ENCODE measurements at places on chromosomes 11 and 22.

GRCh38 chr11:68370211-68371111, 58.1 kb downstream of the LRP5 start:
- no peak for DNase-seq

GRCh38 chr11:59728154-59728553, 14.5 kb upstream of the OR10V1 start:
- no peak for DNase-seq

GRCh38 chr22:50000587-50001387, 11.8 kb downstream of the IL17REL start:
- DNase-seq = no peak

DNA sequence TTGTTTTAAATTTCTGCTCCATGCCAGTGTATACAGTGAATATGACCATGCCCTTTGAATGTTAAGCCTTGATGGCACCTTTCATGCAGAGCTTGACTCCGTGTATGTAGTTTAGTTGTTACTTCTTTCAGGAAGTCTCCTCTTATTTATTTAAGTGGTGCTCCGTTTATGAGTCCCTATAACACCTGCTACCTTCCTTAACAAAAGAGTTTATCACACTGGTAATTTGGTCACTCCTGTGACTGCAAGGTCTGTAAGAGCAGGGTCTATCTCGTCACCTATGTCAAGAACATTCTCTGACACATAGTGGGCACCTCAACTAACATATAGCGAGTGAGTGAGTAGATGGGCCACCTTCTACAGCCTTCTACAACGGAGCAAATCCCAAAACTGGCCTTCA, 152.5 kb downstream of the CCDC34 start:
- DNase-seq = peak; percentile 42
